Breast epithelium (tissue), 4 donors: ENCODE measurements at places on chromosomes 6 and 20. TPM values are rescaled to one million over a fixed set of nuclear protein-coding genes. Genes with fewer than 3 reads are reported as not detected.
A peak's percentile ranks its signal among the peaks of the same experiment; 100 is the strongest.

GRCh38 chr6:13417431-13417830, 70.0 kb downstream of the GFOD1 start:
- no peak for DNase-seq
- H3K36me3 ChIP-seq = no peaks in the 10 kb centered on the region
- no peaks in the 10 kb centered on the region for H3K27me3 ChIP-seq
- H3K4me1 ChIP-seq = no peaks in the 10 kb centered on the region

- no peak for DNase-seq
- H3K4me1 ChIP-seq = no peaks in the 10 kb centered on the region
- no peak overlapping the region for H3K27ac ChIP-seq
- no peaks in the 10 kb centered on the region for H3K27me3 ChIP-seq
- H3K36me3 ChIP-seq = no peaks in the 10 kb centered on the region
Observed at GRCh38 chr6:132571774-132572173, 1.7 kb downstream of the TAAR6 start.

GRCh38 chr6:105279463-105279862, 99.6 kb upstream of the POPDC3 start:
- H3K4me1 ChIP-seq = no peaks in the 10 kb centered on the region
- H3K36me3 ChIP-seq = no peaks in the 10 kb centered on the region
- H3K27ac ChIP-seq = no peak overlapping the region
- H3K4me3 ChIP-seq = no peak overlapping the region
- H3K27me3 ChIP-seq = no peaks in the 10 kb centered on the region

- no peak for DNase-seq
- H3K36me3 ChIP-seq = no peaks in the 10 kb centered on the region
- no peaks in the 10 kb centered on the region for H3K27me3 ChIP-seq
- peak overlapping the region; percentile 15 for H3K4me3 ChIP-seq
- no peaks in the 10 kb centered on the region for H3K4me1 ChIP-seq
Observed at GRCh38 chr6:1055015-1055921, 256.6 kb upstream of the FOXQ1 start.

GRCh38 chr6:159106627-159107241, 61.9 kb upstream of the TAGAP start:
- peaks cover 3% of the 10 kb centered on the region for H3K4me1 ChIP-seq
- H3K27me3 ChIP-seq = no peaks in the 10 kb centered on the region
- no peak overlapping the region for H3K27ac ChIP-seq
- no peaks in the 10 kb centered on the region for H3K36me3 ChIP-seq

DNA sequence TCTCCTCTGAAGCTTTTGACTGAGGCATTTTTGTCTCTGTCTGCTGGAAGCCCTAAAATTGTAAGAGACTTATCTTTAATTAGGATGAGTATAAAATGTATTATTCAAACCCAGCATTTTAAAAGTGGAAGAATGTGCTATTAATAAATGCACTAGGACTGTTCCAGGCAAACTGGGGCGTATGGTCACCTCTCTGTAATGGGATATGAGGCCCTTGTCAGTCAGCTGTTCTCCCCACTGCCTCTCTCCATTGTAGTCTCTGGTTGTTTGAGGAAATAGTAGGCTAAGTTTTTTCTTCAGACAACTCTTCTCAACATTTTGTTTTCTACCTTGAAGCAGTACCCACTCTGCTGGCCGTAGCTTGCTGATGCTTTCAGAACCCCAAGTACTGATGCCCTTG, 14.3 kb upstream of the DEF6 start:
- H3K27me3 ChIP-seq = no peaks in the 10 kb centered on the region
- H3K27ac ChIP-seq = no peak overlapping the region
- peaks cover 19% of the 10 kb centered on the region for H3K36me3 ChIP-seq
- no peak for DNase-seq
- H3K4me1 ChIP-seq = no peaks in the 10 kb centered on the region
- H3K4me3 ChIP-seq = no peak overlapping the region

- no peak overlapping the region for H3K4me3 ChIP-seq
- H3K4me1 ChIP-seq = no peaks in the 10 kb centered on the region
- no peaks in the 10 kb centered on the region for H3K36me3 ChIP-seq
Observed at GRCh38 chr6:106417572-106418147, 57.1 kb downstream of the CRYBG1 start.

- no peaks in the 10 kb centered on the region for H3K4me1 ChIP-seq
- H3K4me3 ChIP-seq = no peak overlapping the region
- H3K27ac ChIP-seq = no peak overlapping the region
- H3K36me3 ChIP-seq = no peaks in the 10 kb centered on the region
- no peak for DNase-seq
Observed at GRCh38 chr20:53875452-53875851, 194.9 kb downstream of the BCAS1 start.

- H3K4me3 ChIP-seq = no peak overlapping the region
- no peaks in the 10 kb centered on the region for H3K4me1 ChIP-seq
- H3K27me3 ChIP-seq = no peaks in the 10 kb centered on the region
- peak; percentile 21 for DNase-seq
- no peaks in the 10 kb centered on the region for H3K36me3 ChIP-seq
Observed at GRCh38 chr6:119442776-119443184, 93.2 kb upstream of the MAN1A1 start.

GRCh38 chr6:150230832-150231524, 88.1 kb downstream of the PPP1R14C start:
- DNase-seq = no peak
- no peaks in the 10 kb centered on the region for H3K27me3 ChIP-seq
- H3K27ac ChIP-seq = no peak overlapping the region
- no peaks in the 10 kb centered on the region for H3K36me3 ChIP-seq
- no peaks in the 10 kb centered on the region for H3K4me1 ChIP-seq

DNA sequence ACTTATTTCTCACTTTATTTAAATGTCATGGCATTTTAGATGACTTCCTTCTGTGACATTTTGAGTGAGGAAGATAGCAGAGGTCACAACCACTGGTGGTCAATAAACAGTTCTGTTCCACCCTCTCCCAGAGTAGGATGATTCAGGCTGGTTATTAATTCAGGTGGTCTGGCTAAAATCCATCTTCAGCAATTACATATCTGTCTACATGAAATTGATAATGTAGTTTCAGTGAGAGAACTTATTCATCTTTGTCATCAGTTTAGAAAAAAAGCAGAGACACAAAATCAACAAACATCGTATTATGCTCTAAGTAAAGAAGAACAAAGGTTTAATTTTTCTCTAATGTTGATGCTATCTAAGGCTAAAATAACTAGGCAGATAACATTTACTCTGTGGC, 525.5 kb downstream of the TENT5A start:
- no peaks in the 10 kb centered on the region for H3K36me3 ChIP-seq
- no peaks in the 10 kb centered on the region for H3K27me3 ChIP-seq
- H3K4me1 ChIP-seq = no peaks in the 10 kb centered on the region
- no peak overlapping the region for H3K4me3 ChIP-seq
- H3K27ac ChIP-seq = no peak overlapping the region
- DNase-seq = no peak

GRCh38 chr6:133128191-133128590, 113.0 kb upstream of the EYA4 start:
- H3K27me3 ChIP-seq = no peaks in the 10 kb centered on the region
- no peaks in the 10 kb centered on the region for H3K36me3 ChIP-seq
- H3K4me1 ChIP-seq = no peaks in the 10 kb centered on the region
- H3K4me3 ChIP-seq = no peak overlapping the region
- DNase-seq = no peak

- H3K36me3 ChIP-seq = no peaks in the 10 kb centered on the region
- no peaks in the 10 kb centered on the region for H3K4me1 ChIP-seq
- H3K27me3 ChIP-seq = no peaks in the 10 kb centered on the region
- no peak overlapping the region for H3K27ac ChIP-seq
Observed at GRCh38 chr6:114024746-114025145, 53.8 kb upstream of the HDAC2 start.

GRCh38 chr20:10536531-10536930, 101.4 kb downstream of the SLX4IP start:
- H3K27me3 ChIP-seq = no peaks in the 10 kb centered on the region
- no peaks in the 10 kb centered on the region for H3K36me3 ChIP-seq
- H3K4me1 ChIP-seq = peaks cover 4% of the 10 kb centered on the region
- H3K27ac ChIP-seq = peak overlapping the region; percentile 10
- DNase-seq = peak; percentile 54

DNA sequence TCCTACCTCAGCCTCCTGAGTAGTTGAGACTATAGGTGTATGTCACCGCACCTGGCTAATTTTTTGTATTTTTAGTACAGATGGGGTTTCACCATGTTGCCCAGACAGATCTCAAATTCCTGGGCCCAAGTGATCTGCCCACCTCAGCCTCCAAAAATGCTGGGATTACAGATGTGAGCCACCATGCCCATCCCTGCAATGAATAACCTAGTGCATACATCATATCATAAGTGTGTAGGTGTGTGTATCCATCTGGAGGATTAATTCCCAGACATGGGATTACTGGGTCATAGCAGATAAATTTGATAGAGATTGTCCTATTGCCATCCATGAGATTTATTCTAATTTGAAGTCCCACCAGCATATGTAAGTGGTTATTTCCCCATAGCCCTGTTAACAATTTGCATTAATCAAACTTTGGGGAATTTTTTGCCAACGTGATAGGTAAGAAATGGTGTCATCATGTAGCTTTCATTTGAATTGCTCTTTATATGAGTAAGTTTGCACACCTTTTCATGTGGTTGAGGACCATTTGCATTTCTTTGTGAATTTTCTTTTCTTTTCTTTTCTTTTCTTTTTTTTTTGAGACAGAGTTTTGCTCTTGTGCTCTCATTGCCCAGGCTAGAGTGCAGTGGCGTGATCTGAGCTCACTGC, 29.9 kb upstream of the BACH2 start:
- no peaks in the 10 kb centered on the region for H3K27me3 ChIP-seq
- no peak for DNase-seq
- no peak overlapping the region for H3K4me3 ChIP-seq
- H3K4me1 ChIP-seq = no peaks in the 10 kb centered on the region
- H3K27ac ChIP-seq = no peak overlapping the region

GRCh38 chr6:44575644-44576043, 188.1 kb downstream of the CDC5L start:
- no peak for DNase-seq
- peak overlapping the region; percentile 20 for H3K27ac ChIP-seq
- H3K4me1 ChIP-seq = no peaks in the 10 kb centered on the region
- H3K4me3 ChIP-seq = no peak overlapping the region

- H3K4me1 ChIP-seq = no peaks in the 10 kb centered on the region
- H3K4me3 ChIP-seq = no peak overlapping the region
- DNase-seq = no peak
- no peak overlapping the region for H3K27ac ChIP-seq
- H3K27me3 ChIP-seq = no peaks in the 10 kb centered on the region
Observed at GRCh38 chr20:21968486-21968885, 263.0 kb downstream of the PAX1 start.

DNA sequence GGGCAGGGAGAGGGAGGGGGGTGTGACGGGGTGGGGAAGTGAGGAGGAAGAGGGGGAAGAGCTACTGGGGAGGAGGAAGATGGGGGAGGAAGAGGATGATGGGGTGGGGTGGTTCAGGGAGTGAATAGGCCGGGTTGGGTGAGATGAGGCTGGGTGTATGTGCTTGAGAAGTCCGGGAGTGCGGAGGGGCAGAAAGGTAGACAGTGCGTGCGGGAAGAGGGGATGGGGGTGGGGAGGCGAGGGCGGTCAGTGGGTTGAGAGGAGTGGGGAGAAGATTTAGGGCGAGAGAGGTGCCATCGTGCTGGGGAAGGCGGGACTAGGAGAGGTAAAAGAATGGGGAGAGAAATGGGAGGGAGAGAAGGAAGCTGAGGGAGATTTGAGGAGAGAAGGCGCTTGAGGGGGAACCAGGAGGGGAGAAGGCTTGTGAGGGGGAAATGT, 30.9 kb upstream of the NOTCH4 start:
- H3K27ac ChIP-seq = peak overlapping the region; percentile 69
- no peaks in the 10 kb centered on the region for H3K36me3 ChIP-seq
- peak overlapping the region; percentile 48 for H3K4me3 ChIP-seq
- H3K4me1 ChIP-seq = no peaks in the 10 kb centered on the region
- DNase-seq = no peak

DNA sequence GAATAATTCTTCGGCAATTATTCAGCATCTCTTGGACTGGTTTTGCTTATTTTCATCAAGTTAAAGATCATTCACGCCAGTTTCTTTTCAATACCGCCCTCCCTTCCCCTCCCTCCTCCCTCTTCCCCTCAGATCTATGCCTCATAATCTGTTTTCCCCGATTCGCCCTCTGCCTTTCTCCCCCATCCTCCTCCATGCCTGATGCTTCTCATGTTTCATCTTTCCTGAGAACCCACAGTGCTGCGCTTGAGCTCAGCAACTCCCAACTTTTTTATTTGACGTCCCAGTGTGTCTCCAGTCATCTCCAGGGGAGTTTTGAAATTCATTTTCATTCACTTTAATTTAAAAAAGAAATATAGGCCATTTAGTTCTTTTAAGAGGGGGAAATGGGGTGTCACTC, 142.7 kb downstream of the PTPRT start:
- no peaks in the 10 kb centered on the region for H3K36me3 ChIP-seq
- H3K4me3 ChIP-seq = no peak overlapping the region
- DNase-seq = no peak
- H3K4me1 ChIP-seq = no peaks in the 10 kb centered on the region
- no peaks in the 10 kb centered on the region for H3K27me3 ChIP-seq

GRCh38 chr6:132898376-132898775, 84.0 kb downstream of the RPS12 start:
- DNase-seq = no peak
- no peaks in the 10 kb centered on the region for H3K4me1 ChIP-seq
- H3K27ac ChIP-seq = no peak overlapping the region
- H3K4me3 ChIP-seq = no peak overlapping the region
- no peaks in the 10 kb centered on the region for H3K36me3 ChIP-seq

GRCh38 chr20:8242827-8243724, 111.0 kb downstream of the PLCB1 start:
- H3K4me1 ChIP-seq = peaks cover 8% of the 10 kb centered on the region
- H3K27me3 ChIP-seq = no peaks in the 10 kb centered on the region
- H3K4me3 ChIP-seq = no peak overlapping the region
- DNase-seq = no peak
- no peaks in the 10 kb centered on the region for H3K36me3 ChIP-seq

- no peak overlapping the region for H3K4me3 ChIP-seq
- H3K4me1 ChIP-seq = no peaks in the 10 kb centered on the region
- no peak overlapping the region for H3K27ac ChIP-seq
Observed at GRCh38 chr20:58440021-58440767, 51.2 kb downstream of the VAPB start.

DNA sequence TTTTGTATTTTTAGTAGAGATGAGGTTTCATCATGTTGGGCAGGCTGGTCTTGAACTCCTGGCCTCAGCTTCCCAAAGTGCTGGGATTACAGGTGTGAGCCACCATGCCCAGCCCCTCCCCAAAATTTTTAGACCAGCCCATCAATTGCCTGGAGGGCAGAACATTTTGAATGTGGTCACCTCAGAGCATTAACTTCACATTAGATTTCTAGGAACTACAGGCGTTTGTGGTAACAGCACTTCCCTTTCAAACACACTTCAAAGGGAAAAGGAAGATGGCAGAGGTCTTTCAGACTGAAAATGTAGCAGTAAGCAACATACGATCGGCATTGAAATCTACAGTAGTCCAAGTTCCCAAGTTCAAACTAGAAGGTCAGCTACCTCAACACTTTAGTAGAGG, 12.3 kb upstream of the SLA2 start:
- no peaks in the 10 kb centered on the region for H3K4me1 ChIP-seq
- no peak overlapping the region for H3K27ac ChIP-seq
- H3K36me3 ChIP-seq = no peaks in the 10 kb centered on the region

The GPR63 gene
- total RNA-seq = 1.0 TPM

The PLCG1 gene
- total RNA-seq = 92.3 TPM

The BPIFB4 gene
- not detected for total RNA-seq

The SLC44A4 gene
- 35.4 TPM for total RNA-seq

The FOXS1 gene
- total RNA-seq = not detected

The EMILIN3 gene
- 1.3 TPM for total RNA-seq

The PTK7 gene
- total RNA-seq = 52.1 TPM

The SRSF6 gene
- 143 TPM for total RNA-seq

The MYLK4 gene
- total RNA-seq = 1.3 TPM

The C20orf202 gene
- total RNA-seq = 0.48 TPM

The RTN4IP1 gene
- 4.3 TPM for total RNA-seq

The HRH3 gene
- total RNA-seq = not detected

The LPIN3 gene
- total RNA-seq = 39.0 TPM
